T-helper 9 cell (primary cell): ENCODE measurements at places on chromosomes 3 and 15.

DNA sequence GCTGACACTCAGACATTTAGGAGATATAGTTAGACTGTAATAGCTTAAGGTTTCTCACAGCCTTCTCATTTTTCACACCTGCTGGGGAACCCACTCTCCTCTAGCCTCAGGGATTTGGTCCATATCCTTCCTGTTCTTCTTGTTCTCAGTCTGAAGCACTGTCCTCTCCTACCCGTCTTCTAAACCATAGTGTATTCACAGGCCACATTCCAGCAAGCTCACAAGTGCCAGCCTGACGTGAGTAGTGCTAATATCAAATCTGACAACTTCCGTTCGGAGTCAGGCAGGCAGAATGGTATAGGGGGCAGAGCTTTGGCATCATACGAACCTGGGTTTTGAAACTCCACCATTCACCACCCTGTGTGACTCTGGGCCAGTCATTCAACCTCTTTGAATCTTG lies 6.9 kb upstream of the CA12 start:
- no peak for DNase-seq

DNA sequence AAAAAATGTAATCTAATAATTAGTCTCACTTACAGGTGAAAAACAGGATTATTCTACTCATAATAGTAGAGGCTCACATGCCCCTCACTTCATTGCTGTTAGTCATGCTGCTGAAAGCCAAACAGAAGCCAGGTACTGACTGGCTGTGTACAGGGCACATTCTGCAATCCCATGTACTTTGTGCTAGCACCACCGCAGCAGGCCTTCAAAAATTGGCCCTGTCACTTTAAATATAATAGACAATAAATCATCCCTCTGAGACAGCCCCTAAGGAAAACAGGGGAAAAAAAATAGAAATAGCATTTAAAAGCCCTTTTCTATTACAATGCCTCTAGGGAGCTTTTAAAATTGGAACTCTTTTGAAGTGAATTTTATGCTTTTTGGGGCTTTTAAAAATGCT lies 723.8 kb downstream of the TUSC7 start:
- no peak for DNase-seq

GRCh38 chr3:107846279-107846852 lies 244.5 kb downstream of the CD47 start:
- peak; percentile 16 for DNase-seq

DNA sequence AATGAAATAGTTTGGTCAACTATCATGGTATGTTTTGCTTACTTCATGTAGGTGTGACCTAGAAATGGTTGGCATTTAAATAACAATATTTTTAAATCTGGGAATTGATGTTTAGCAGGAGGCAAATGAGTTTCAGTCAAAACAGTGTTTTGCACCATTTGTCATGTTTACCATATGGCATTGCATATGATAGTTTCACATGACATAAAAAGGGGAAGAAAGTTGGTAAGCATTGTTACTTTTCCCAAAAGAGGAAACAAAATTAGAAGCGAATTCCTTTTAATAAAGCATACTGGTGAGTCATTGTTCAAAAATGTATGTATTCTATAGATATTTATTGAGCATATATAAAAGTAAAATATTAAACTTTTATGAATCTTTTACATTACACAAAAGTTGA lies 2.3 kb downstream of the RNF13 start:
- no peak for DNase-seq

DNA sequence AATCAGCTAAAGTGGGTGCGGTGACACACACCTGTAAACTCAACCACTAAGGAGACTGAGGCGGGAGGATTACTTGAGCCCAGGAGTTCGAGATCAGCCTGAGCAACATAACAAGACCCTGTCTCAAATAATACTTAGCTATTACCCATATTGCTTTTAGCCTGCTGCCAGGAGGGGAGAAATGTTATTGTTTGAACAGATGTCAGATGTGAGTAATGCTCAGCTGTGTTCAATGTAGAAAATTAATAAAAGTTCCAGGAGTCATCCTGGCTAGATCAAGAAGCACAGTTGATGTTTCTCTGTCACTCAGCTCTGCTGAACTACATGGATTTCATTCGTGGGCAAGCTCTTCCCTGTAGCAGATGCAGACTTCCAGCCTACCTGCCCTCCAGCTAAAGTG lies 22.2 kb downstream of the LSM3 start:
- no peak for DNase-seq

DNA sequence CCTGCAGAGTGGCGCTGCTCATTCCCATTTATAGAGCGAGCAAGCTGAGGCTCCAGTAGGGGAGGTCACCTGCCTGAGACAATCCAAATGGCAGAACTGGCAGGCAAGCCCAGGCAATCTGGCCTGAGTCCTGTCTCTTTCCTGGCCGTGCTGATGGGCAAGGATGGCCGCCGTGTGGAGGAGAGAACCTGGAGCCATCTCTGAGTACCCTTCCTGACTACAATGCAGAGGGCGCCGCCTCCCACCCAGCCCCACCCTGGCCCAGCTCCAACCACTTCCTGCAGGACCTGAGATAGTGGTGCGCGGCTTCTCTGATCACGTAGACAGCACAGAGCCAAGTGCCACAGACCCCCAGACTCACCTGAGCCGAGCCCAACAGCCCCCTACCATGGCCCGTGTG lies 7.0 kb downstream of the TLR9 start:
- no peak for DNase-seq

- DNase-seq: no peak
Observed at GRCh38 chr15:90799639-90800170, 68.7 kb upstream of the FURIN start.
